Iris pigment epithelial cell (primary cell): ENCODE measurements at places on chromosomes 12 and 14.

GRCh38 chr12:112160611-112161010 lies 35.3 kb downstream of the TRAFD1 start:
- no peak for DNase-seq

GRCh38 chr14:94599656-94600004 lies 12.6 kb upstream of the SERPINA3 start:
- DNase-seq = peak; percentile 49

DNA sequence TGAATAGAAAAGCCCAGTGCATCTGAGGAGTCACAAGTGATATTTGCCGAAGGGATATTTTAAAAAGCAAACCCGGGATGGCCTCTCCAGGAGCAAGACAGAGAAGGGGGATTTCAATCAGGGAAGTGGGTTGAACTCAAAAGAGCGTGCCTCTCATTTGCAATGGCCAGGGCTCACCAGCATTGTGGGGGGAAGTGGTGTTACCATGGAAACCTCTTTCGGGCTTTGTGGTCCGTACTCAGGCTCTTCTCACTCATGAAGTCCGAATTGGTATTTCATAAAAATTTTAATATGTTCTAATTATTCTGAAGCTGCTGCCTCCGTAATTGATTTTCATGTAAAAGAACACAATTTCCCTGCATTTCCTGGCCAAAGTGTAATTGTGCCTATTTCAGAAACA lies 79.8 kb downstream of the SLC15A4 start:
- DNase-seq = no peak

GRCh38 chr14:95902273-95902826 lies 25.7 kb downstream of the TUNAR start:
- DNase-seq = no peak

GRCh38 chr12:64918344-64918743 lies 93.9 kb downstream of the TBC1D30 start:
- no peak for DNase-seq

GRCh38 chr14:49863487-49864281 lies 11.1 kb upstream of the NEMF start:
- DNase-seq = no peak

GRCh38 chr12:103794309-103795213 lies 46.5 kb downstream of the NT5DC3 start:
- no peak for DNase-seq

- peak; percentile 76 for DNase-seq
These were observed 122.5 kb downstream of the PHLDA1 start for GRCh38 chr12:75908961-75909605.

DNA sequence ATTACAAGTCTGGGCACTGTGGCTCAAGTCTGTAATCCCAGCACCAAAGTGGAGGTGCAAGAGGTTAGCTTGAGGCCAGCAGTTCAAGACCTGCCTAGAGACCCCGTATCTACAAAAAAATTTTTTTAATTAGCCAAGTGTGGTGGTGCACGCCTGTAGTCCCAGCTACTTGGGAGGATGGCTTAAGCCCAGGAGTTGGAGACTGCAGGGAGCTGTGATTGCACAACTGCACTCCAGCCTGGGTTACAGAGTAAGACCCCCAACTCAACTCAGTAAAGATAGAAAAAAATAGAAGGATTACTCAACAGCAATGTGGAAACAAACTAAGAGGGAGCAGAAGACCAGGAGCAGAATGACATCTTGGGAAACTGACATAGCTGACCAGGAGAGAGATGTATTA lies 13.3 kb downstream of the SBNO1 start:
- no peak for DNase-seq
